Tracheal epithelial cell (primary cell): ENCODE measurements at places on chromosomes 16 and 17. TPM values are rescaled to one million over a fixed set of nuclear protein-coding genes. Genes with fewer than 3 reads are reported as not detected.

Gene CHST5
- not detected in 2 replicates for total RNA-seq

Gene KRT33B
- total RNA-seq, result 0.21 and 0.24 TPM in 2 replicates

Gene ARHGDIG
- total RNA-seq, result 0.24 TPM in 1 of 2 replicates, not detected in the other

Gene MSLN
- 9.0 and 15.4 TPM in 2 replicates for total RNA-seq

Gene SPSB3
- 54.2 and 59.3 TPM in 2 replicates for total RNA-seq

Gene TAT
- under 0.01 TPM in 1 of 2 replicates, not detected in the other for total RNA-seq

Gene MYH1
- not detected in 2 replicates for total RNA-seq

Gene ATP1B2
- total RNA-seq, result not detected in 2 replicates

Gene TBC1D26
- total RNA-seq, result not detected in 2 replicates

Gene PGS1
- total RNA-seq, result 17.1 and 26.4 TPM in 2 replicates

Gene ZNF646
- total RNA-seq, result 11.3 and 12.8 TPM in 2 replicates

Gene ADAMTS18
- total RNA-seq, result under 0.01 TPM in 1 of 2 replicates, not detected in the other

Gene VMO1
- total RNA-seq, result 0.72 and 1.1 TPM in 2 replicates

Gene TBC1D3I
- total RNA-seq, result not detected in 2 replicates

Gene DNAH2
- 0.21 TPM in 1 of 2 replicates, not detected in the other for total RNA-seq

Gene BRICD5
- total RNA-seq, result 0.24 and 1.3 TPM in 2 replicates

Gene KIF2B
- total RNA-seq, result not detected in 2 replicates
